ENCODE measurements at places on chromosomes 16 and 17.

DNA sequence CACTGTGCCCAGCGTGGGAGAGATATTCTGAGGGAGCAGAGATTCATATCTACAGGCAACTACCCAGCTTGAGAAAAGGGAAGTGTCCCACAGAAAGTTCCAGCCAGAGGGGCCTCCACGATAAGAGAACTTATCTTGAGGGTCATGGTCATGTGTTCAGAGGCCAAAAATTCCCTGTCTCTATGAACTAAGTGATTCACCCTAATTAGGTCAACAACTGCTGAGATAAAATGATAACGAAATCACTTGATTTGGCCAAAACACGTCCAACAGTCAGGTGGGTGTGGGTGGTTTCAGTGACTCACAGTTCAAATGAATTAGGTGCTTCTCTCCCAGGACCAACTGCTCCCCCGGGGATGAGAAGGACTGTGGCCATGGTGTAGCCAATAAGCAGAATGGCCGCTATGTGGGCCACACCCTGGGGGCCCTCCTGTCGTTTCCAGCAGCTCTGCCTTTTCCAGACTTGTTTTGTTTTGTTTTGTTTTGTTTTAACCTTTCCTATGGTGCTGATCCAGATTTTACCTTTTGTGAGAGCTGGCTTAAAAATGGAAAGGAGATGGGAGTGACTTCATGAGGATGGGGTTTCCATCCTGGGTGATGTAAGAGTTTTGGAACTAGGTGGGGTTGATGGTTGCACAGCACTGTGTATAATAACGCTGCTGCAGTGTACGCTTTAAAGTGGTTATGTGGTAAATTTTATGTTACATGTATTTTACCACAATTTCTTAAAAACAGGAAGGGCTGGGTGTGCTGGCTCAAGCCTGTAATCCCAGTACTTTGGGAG, 8.7 kb downstream of the DNAI2 start:
- no peak for DNase-seq

GRCh38 chr17:45046537-45047125, 4.8 kb downstream of the DCAKD start:
- DNase-seq, result no peak

GRCh38 chr16:2028620-2029220, 2.0 kb downstream of the NHERF2 start:
- no peak for DNase-seq

DNA sequence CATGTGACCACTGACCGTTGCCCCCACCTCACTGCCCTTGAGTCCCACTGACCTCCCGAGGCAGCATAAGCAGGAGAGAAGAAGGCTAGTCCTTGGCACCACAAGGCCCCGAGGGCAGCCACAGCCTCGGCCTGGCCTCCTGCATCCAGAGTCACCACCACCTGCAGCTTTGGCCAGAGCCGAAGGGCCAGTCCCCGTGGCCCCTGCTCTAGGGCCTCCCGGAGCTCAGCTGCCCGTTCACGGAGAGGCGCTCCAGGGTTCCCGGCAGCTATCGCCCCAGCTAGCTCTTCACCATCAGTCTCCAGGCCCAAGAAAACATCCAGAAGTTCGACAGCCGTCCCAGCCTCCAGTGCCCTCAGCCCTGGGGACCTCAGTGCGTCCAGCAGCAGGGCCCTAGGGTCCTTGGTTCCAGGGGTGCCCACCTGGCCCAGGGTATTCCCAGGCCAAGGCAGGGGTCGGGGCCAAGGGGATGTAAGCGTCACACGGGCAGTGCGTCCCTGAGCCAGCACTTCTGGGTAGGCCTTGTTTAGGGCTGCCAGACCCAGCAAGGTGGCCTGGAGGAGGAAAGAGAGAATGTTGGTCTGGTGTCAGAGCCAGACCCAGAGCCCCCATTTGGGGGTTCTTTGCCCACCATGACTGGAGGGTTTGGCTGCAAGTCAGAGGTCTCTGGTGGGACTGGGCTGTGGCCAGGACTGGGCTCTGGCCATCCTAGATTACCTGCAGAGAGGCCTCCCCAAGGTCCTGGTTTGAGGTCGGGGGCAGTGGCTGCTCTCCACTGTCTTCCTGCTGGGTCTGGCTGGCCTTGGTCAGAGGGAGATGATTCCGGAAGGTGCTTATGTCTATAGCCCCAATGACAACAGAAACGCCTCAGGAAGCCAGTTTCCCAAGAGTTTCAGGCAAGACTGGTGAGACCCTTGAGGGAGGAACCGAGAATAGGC, 1.8 kb downstream of the GHDC start:
- no peak for DNase-seq

- no peak for DNase-seq
Measured at GRCh38 chr17:8249621-8250500, 772 bp downstream of the PFAS start.

DNA sequence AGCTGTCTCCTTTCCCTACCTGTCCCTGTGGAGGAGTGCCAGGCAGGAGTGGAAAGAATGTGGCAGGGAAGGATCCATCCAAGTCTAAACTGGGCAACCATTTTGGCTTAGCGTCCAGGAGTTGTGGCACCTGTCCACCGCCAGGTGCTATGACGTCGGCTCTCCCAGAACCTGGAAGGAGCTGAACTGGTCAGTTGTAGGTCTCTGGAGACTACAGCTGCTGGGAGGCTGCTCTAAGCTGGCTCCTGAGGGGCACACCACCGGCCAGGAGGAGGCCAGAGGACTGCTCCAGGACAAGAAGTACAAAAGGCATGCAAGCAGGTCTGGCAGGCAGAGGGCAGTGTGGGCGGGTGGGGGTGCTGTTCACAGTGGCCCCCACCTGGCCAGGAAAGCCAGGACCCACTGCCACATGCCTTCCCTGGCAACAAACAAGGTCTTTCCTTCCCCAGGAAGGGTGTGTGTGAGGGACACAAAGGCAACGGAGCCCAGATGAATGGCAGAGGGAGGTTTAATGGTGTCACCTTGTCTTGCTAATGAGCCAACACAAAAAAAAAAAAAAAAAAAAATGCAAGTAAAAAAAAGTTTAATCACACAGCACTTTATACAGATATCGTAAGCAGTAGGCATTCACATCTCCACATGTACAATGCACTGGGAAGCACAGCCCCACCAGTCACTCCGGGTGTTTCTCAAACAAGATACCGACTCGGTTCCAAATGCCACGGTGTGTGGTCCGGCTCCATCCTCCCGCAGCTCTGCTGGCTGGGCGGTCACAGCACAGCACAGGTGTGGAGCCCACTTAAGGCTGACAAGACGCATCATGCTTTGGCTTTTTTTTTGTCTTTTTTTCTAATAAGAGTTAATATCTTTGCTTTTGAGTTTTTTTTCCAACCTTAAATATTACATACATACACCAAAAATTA, 4.8 kb downstream of the SPHK1 start:
- no peak for DNase-seq

DNA sequence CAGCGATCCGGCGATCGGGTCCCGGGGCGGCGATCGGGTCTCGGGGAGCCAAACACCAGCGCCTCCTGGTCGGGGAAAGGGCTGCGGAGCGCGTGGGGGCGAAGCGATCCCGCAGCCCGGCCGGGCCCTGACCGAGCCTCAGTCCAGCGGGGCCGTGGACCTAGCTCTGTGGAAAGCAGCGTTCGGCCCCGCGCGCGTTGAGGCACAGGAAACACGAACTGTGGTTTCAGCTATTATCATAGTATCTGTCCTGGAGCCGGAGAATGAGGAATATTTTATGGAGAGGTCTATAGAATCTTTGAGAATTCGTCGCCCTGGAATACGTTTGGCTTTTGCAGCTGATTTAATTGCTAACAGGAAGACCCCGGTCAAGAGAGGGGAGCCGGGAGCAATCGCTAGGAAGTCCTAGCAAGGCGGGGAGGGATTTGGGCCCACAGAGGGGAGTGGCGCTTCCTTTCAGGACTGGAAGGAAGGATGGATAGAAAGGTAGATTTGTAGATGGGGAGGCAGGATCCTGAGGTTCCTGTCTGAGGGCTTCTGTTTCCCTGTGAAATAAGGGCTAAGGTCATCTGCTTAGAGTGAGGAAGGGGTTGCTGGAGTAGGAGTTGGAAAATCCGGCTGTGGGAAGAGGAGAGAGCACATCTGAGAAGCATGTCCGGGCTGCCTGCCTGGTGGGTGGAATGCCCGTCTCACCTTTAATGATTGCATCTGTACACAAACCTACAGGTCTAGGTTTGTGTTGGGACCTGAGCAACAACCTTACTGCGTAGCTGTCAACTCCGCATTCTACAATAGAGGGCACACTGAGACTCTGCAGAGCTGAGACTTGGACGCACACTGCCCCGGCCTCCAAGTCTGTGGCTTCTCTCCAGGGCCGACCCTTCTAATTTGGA, 770 bp downstream of the CCNF start:
- DNase-seq, result no peak

DNA sequence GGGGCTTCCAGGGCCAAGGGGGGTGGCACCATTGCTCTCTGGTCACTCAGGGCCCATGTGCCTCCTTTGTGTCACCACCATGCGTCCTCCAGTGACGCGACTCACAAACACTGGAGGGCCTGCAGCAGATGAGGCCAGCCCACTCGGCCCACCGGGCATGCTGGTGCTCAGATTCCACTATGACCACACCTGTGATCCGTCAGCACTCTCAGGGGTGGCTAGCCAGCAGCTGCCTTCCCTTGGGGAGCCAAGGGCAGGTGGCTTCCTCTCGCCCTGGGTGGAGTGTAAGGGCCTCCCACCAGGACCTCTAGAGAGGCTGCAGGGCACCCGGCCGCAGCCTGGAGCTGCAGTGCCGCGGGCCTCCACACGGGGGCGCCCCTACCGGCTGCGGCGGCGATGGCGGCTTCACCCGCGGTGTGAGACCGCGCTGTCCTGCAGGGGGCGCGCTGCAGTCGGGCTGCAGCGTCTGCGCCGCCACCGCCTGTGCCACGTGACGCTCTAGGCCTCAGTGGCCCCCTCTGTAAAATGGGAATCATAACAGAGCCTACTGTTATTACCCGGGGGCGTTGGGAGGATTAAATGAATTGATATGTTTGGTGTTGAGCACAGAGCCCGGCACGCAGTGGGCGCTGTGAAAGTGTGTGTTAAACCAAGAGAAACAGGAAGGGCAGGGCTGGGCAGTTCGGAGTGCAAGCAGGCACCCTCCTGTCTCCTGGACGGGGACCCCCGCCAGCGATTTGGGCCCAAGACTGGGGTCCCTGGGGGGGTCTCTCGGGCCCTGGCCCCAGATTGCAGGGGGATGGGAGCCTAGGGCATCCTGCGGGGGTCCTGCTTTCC, 192.4 kb upstream of the GSE1 start:
- peak; percentile 88 for DNase-seq

GRCh38 chr17:55961386-55961785, 191.9 kb upstream of the ANKFN1 start:
- no peak for DNase-seq

DNA sequence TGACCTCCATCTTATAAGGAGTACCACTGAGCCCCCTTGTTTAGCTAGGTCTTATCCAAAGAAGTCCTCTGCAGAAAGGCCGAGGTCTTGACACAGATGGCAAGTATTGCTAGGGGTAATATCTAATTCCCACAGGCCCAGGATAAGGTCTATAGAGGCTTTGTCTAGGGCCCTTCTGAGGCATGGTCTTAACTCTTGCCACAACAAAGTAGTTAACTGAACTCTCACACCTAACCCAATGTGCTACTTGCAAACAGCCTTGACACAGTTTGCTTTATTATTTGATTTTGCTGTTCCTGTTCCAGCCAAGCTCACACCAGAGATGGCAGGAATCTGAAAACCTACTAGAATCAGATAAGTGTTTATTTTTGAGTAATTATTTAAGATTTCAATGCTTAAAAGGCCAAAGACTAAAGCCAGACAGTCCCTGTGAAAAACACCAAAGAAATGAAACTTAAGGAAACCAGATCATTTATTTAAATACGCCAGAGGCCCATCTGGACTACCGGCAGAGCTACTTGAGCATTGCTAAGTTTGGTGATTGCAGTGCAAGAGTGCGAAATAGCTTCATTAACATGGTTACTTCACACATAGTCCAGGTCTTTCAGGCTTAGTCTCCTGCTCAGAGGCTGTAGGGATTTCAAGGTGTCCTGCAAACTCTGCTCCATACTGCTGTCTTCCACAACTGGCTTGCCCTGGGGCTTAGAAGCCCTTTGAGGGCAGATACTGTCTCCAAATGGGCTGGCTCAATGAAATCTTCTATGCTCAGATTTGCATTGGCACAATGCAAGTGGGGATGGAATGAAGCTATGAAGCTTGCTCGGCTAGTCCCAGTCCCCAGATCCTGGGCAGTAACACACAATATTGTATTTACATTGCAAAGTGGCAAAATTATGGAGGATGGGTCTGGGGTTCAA, 28.5 kb upstream of the SUPT4H1 start:
- DNase-seq, result no peak

DNA sequence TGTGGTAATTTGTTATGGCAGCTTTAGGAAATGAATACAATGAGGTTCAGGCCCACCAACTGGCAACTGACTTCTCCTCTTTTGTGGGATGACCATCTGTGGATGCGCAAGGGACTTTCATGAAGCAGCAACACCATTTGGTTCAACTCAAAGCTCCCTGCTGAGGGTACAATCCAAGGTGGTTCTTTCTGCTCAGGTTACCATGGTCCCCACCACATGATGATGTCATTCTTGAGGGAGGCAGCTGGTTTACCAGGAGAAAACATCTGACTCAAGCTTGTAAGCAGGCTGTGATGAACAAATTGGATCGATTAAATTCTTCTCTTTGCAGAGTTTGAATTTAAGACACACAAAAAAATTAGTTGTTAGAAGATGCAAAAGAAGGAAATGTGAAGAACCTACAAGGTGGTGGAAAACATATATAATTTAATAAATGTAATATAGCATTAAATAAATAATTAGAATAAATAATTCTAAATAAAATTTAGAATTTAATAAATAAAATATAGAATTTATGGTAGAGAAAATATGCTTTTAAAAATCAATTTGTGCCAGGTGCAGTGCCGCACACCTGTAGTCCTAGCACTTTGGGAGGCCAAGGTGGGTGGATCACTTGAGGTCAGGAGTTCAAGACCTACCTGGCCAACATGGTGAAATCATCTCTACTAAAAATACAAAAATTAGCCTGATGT, 67.6 kb upstream of the ANKFN1 start:
- DNase-seq, result no peak

DNA sequence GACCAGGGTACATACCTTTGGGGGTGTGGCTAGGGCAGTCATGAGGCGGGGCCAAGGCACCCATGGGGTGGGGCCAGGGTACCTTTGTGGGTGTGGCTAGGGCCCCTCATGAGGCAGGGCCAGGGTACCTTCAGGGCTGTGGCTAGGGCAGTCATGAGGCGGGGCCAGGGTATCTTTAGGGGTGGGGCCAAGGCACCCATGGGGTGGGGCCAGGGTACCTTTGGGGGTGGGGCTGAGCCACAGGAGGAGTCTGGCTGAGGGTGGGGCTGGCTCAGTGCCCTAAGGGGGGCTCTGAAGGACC, 3.5 kb downstream of the GNG13 start:
- no peak for DNase-seq

- no peak for DNase-seq
Measured at GRCh38 chr16:88309908-88310265, 72.9 kb upstream of the ZNF469 start.

GRCh38 chr16:11169641-11170040, 86.4 kb downstream of the SOCS1 start:
- no peak for DNase-seq

GRCh38 chr17:17503566-17504130, 7.5 kb upstream of the RASD1 start:
- no peak for DNase-seq
